GM18507 (cell line): ENCODE measurements at places on chromosomes 11 and 22.

- DNase-seq = no peak
Measured at GRCh38 chr11:20310137-20310536, 53.4 kb upstream of the HTATIP2 start.

DNA sequence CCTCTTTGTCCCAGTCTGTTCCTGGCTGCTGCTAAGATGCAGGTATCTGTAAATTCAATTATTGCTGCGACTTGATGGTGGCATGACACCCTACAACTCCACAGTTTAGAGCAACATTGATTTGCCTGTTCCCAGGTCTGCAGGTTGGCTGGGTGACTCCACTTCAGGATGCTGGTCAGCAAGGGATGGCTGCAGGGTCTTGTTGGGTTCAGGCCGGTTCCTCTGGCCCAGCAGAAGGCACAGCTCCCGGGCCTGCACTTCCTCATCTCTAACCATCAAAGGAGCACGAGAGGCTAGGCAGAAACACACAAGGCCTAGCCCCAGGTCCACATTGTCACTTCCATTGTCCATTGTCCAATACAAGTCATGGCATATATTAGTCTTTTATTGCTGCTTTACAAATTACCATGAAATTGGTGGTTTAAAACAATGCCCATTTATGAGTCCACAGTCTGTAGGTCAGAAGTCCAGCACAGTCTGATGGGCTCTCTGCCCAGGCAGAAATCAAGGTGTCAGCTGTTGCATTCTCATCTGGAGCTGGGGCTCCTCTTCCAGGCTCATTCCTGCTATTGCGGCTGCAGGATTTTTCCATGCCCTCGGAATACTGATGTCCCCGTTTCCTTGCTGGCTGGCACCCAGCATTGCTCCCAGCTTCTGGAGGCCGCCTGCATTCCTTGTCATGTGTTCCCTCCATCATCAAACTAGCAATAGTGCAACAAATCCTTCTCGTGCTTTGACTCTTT, 96.6 kb upstream of the LMO1 start:
- no peak for DNase-seq

DNA sequence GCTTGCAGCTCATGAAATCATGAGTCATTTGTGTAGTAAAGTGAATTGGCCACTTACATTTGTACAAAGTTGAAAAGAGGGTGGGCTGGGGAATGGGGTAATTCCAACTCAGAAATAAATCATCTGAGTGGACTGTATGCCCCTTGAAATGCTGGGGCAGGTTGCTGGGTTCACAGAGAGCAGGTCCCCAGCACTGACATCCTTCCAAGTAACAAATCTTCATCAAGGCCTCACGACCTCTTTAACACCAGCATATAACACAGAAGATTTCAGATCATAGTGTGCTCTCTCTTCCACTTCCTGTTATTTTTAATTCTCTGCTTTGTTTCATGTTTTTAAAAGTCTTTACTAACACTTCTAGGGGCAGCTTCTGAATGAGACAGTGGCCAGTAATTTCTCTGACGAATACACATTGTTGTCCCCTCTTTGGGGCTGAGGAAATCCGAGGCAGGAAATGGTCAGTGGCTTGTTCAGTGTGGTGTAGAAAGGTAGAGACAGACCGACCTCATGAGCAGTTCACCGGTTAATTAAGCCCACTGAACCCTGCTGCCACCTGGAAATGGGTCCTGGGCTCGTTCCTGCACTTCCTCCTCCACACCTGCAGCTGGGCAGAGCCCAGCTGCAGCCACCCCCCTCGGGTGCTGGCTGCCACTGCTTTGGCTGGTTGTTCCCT, 127.7 kb downstream of the MAML2 start:
- DNase-seq = peak; percentile 18

- DNase-seq = no peak
Measured at GRCh38 chr11:115477410-115477809, 26.8 kb downstream of the CADM1 start.

GRCh38 chr11:105553025-105553424, 56.8 kb upstream of the GRIA4 start:
- no peak for DNase-seq

DNA sequence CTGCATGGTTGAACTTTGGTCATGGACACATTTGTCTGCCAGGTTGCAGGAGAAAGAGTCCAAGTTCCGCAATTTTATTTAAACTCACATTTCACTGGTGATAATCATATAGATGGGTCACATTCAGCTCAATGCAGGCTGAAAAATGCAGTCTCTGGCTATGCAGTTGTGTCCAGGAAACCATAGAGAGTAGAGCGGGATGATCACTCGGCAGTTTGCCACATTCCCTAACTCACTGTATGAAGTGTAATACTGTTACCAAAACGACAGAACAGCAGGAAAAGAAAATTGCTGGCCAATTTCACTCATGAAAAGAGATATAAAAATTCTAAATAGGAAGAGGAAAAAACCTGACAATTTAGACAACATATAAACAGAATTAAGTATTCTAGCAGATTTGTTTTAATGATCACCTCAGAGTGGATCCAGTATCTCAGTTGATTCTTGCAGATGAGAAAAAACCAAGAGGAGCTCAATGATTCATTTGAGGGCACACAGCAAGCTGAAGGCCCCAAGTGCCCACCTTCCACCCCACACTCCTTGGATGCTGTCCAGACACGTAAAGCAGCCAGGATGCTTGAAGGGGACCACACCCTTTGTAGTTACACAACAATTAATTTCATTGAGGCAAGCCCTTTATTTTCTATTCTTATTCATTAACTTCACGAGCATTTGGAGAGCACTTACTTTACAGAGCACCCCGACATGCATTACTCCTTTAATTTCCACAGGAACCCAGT, 422.3 kb downstream of the SOX6 start:
- no peak for DNase-seq

DNA sequence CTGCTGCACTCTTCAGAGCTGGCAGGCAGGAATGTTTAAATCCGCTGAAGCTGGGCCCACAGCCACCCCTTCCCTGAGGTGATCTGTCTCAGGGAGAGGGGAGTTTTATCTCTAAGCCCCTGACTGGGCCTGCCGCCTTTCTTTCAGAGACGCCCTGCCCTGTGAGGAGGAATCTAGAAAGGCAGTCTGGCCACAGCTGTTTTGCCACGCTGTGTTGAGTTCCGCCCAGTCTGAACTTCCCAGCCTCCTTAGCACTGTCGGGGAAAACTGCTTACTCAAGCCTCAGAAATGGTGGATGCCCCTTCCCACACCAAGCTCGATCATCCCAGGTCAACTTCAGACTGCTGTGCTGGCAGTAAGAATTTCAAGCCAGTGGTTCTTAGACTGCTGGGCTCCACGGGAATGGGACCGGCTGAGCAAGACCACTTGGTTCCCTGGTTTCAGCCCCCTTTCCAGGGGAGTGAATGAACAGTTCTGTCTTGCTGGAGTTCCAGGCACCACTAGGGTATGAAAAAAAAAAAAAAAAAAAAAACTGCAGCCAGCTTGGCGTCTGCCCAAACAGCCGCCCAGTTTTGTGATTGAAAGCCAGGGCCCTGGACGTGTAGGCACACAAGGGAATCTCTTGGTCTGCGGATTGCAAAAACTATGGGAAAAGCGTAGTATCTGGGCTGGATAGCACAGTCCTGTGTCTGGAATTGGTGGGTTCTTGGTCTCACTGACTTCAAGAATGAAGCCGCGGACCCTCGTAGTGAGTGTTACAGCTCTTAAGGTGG, 127.4 kb downstream of the SPON1 start:
- DNase-seq = no peak

DNA sequence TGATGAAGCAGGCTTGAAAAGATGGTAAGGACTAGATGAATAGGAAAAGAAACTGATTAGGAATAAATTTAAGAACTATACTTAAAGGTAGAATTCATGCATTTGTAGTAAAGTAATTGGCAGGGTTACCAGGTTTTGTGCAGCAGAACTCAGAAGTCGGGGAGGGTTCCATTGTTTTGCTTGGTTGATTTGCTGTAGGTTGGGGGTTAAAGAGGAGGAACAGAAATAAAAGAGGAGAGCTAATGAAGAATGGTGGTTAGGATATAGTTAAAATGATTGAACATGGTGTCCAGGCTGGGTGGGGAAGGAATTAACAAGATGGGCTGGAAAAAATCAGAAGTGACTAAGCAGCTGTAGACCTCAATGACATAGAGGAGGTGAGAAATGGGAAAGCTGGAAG, 5.5 kb upstream of the SPON1 start:
- DNase-seq = no peak

GRCh38 chr11:63042596-63042995, 27.0 kb upstream of the SLC22A8 start:
- DNase-seq = no peak

- no peak for DNase-seq
Measured at GRCh38 chr11:106496677-106497076, 419.2 kb downstream of the AASDHPPT start.

- DNase-seq = no peak
Measured at GRCh38 chr11:110075105-110075846, 17.9 kb upstream of the ZC3H12C start.

DNA sequence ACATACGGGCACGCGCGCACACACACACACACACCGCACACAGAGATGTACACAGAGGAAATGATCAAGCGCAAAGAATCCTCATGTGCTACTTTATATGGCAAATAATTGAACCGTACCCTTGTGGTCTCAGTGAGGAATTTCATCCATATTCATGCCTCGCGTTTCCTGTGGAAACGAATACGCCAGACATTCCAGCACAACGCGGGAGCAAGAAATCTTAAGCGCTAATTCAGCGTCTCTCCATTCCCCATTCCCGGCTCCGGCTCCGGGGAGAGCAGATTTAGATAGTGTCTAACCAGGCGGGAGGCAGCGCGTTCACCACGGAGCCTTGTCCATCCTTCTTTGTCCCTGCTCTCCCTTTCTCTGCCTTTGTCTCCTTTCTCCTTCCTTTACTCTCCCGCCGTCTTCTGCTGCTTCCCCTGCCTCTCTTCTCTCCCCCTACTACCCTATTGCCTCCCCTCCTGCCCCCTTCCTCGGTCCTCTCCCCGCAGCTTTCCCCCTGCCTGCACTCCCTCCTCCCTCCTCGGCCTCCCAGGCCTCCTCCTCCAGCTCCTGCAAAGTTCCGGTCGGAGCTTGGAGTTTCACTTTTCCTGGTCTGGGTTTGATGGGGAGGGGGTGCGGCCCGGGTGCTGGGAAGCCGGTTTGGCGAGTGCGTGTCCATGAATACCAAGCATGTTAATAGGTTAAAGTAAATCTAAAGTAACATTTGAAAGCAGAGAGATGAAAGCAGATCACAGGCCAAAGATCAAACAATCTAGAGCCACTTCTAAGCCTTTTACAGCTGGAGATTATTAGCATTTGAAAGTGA, 579.3 kb downstream of the BUD13 start:
- no peak for DNase-seq

DNA sequence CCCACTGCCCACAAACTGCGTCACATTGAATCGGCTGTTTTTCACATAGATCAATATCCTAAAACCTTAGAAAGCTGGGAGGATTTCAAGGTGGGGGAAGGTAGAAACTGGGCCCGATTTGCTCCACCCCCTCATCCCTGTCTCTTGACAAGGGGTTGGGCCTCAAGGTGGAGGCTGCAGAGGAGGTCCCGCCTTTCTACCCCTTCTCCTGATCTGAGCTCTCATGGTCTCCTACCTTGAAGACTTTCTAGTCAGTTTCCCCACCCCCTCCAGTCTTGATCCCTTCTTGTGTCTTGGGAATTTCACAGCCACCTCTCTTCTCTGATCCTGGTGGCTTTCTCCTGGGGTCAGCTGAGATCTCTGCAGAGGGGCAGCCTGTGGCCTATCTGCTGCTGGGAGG, 4.5 kb upstream of the STARD10 start:
- DNase-seq = no peak

GRCh38 chr11:72112978-72113808, 698 bp upstream of the ANAPC15 start:
- DNase-seq = no peak

GRCh38 chr11:65274735-65275682, 13.2 kb downstream of the POLA2 start:
- DNase-seq = no peak

- DNase-seq = no peak
Measured at GRCh38 chr11:24408202-24408601, 88.7 kb upstream of the LUZP2 start.

GRCh38 chr11:109553284-109553683, 131.3 kb downstream of the C11orf87 start:
- no peak for DNase-seq

DNA sequence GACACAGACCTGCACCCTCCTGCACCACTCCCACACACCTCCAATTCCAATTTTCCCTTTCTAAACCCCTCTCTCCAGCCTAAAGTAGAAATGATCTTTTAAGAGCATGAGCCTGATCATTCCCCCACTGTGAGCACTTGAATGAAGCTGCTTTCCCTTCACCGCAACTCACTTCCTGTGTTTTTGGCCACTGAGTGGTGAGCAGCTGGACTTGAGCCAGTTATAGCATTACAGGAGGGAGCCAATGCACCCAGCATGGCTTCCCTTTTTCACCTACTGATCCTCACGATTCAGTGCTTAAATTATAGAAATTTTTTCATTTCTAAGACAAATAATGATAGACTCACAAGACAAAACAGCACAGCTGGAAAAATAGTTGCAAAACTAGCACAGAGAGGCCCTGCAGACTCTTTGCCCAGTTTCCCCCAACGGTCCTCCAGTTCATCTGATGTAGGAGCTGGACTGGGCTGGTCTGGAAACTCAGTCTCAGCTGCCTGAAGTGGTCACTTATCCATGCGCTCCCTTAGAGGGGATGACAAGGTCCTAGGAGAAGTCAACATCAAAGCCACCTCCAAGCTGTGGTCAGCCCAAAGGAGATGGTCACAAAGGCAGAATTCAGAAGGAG, 9.7 kb upstream of the APOL4 start:
- no peak for DNase-seq

GRCh38 chr11:106728379-106728778, 289.9 kb downstream of the GUCY1A2 start:
- DNase-seq = no peak

DNA sequence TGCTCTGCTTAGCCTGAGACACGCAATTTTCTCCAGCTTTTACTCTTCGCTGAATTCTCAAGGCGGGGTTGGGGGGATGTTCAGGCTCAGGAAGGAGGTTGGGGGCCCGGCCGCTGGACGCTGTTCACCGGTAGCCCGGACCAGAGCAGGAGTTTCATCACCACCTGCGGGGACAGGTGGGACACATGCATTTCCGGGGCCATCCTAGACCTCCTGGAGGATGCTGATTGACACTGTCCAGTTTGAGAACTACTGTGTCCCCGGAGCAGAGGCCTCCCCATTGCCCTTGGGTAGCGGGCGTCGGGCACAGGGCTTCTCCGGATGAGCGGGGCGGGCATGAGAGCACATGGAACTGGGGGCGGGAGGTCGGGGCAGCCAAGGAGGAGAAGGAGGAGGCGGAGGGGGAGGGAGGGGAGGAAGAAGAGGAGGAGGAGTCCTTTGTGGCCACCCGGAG, 144.0 kb upstream of the GRK3 start:
- DNase-seq = no peak
